Left colon (tissue), 2 donors: ENCODE measurements at places on chromosomes 5 and 9. TPM values are rescaled to one million over a fixed set of nuclear protein-coding genes. Genes with fewer than 3 reads are reported as not detected.

Gene GABBR2
- not detected for total RNA-seq

Gene PDE6A
- 4.2 TPM for total RNA-seq

Gene OBP2B
- not detected for total RNA-seq

Gene SOX30
- total RNA-seq = 0.28 TPM

Gene ELAVL2
- total RNA-seq = 0.47 TPM

Gene TMEM171
- total RNA-seq = 77.4 TPM

Gene PCDHA2
- total RNA-seq = not detected

Gene PCDHB10
- 0.56 TPM for total RNA-seq

Gene SLC6A19
- total RNA-seq = 72.5 TPM

Gene PITX1
- total RNA-seq = 12.3 TPM

Gene SPINK13
- not detected for total RNA-seq

GRCh38 chr9:91458906-91459305, 35.3 kb upstream of the NFIL3 start:
- DNase-seq = no peak

- DNase-seq = no peak
Observed at GRCh38 chr5:159156426-159157238, 52.7 kb downstream of the RNF145 start.

DNA sequence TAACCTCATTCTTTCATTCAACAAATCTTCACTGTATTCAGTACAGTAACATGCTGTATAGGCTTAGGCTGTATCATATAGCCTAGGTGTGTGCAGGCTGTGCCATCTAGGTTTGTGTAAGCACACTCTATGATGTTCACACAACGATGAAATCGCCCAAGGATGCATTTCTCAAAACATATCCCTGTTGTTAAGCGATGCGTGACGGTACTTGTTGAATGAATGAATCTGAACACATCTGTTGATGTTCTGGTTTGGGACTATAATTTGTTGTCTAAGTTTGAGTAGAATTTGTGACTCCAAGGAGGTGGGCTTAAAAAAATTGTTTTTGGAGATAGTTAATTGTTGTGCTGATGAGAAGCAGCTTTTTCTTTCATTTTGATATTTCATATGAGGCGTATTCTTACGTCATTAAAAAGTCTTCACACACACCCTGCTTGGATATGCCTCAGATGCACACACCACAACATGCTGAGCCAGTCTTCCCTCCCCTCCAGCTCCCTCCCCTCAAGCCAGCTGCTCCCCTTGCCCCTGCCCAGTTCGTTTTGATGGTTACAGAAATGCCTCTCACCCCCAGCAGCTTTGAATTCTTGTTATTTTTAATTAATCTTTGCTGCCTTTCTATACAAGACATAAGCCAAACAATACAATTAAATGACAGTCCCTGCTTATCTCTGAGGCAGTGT, 5.5 kb upstream of the PSAT1 start:
- no peak for DNase-seq

DNA sequence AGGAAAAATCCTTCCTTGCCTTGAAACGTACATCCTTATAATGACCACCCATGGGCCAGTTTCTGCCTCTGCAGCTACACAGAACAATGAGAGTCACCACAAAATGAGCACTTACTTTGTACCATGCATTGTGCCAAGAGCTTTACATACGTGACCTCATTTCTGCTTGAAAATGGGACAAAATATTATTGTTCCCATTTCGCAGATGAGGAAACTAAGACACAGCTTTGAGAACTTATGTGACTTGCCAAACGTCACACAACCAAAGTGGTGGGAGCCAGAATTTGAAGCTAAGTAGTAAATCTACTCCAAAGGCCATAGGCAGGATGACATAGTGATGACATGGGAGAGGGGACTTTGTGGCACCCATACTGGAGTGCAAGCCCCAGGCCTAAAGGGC, 34.8 kb upstream of the GRPEL2 start:
- DNase-seq = no peak

- DNase-seq = no peak
Observed at GRCh38 chr9:105191508-105192121, 52.8 kb upstream of the SLC44A1 start.

GRCh38 chr5:40497573-40497972, 182.1 kb upstream of the PTGER4 start:
- no peak for DNase-seq

DNA sequence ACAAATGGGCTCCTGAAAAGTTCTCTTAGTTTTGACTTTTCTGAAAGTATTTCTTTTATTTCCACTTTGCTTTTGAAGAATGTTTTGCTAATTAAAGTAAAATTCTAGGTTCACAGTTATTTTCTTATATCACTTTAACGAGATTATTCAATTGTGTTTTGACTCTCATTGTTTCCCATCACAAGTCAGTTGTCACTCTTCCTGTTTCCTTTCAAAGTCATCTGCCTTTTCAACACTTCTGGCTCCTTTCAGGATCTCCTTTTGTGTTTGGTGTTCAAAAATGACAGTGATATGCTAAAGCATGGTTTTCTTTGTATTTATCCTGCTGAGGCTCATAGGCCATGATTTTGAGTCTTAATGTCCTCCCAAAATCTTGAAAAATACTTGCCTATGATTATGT, 235.4 kb upstream of the TAS2R1 start:
- DNase-seq = no peak

DNA sequence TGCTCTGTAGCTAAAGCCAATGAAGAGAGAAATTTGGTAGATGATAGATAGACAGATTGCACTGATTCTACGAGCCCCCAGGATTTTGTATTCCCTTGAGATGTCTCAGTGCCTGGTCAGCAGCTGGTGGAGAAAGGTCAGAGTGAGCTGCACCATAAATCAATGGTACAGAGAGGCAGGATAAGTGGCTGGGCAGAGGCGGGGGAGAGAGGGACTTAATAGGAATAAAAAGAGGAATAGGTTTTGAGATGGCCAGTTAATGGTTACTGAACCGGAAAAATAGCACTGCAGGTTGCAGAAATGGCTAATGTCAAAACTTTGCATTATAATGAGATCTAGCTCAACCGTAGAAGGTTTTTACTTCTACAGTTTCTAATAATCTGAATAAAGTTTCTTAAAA, 47.9 kb upstream of the SLC12A2 start:
- no peak for DNase-seq

GRCh38 chr5:132901036-132901435, 27.6 kb downstream of the LEAP2 start:
- DNase-seq = no peak

GRCh38 chr5:168066536-168067208, 224.8 kb upstream of the WWC1 start:
- no peak for DNase-seq

DNA sequence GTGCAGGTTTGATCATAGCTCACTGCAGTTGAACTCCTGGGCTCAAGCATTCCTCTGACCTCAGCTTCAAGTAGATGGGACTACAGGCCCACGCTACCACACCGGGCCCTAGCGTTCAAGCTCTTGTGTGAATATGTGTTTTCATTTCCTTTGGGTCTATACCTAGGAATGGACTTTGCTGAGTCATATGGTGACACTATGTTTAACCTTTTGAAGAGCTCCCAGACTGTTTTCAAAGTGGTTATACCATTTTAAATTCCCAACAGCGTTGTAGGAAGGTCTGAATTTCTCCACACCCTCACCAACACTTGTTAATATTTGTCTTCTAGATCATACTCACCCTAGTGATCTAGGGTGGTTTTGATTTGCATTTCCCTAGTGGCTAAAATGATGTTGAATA, 33.5 kb downstream of the FAF2 start:
- no peak for DNase-seq

GRCh38 chr5:180592176-180592575, 877 bp upstream of the SCGB3A1 start:
- no peak for DNase-seq

DNA sequence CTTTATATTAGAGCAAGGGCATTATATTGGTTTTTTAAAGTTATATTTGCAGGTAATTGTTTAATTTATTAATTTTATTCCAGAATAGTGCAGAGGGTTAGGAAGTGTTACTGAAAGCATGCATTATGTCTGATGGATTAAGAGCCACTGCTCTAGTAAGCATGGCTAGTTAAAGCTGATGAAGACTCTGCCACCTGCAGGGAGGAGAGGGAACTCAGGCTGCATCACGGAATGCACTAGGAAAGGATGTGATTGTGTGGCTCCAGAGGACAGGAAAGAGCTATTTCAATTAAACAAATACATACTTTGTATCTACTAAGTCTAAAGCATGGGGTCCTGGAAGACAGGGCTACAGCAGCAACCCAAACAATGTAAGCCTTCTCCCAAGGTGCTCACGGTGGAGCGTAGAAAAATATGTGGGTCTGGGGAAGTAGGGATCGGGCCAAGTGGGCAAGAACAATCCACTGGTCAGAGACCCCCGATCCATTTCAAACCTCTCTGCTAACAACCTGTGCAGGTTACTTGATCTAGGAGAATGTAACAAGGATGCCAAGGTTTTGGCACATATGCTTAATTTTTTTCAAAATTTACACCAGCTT, 15.3 kb upstream of the GRXCR2 start:
- peak; percentile 67 for DNase-seq

DNA sequence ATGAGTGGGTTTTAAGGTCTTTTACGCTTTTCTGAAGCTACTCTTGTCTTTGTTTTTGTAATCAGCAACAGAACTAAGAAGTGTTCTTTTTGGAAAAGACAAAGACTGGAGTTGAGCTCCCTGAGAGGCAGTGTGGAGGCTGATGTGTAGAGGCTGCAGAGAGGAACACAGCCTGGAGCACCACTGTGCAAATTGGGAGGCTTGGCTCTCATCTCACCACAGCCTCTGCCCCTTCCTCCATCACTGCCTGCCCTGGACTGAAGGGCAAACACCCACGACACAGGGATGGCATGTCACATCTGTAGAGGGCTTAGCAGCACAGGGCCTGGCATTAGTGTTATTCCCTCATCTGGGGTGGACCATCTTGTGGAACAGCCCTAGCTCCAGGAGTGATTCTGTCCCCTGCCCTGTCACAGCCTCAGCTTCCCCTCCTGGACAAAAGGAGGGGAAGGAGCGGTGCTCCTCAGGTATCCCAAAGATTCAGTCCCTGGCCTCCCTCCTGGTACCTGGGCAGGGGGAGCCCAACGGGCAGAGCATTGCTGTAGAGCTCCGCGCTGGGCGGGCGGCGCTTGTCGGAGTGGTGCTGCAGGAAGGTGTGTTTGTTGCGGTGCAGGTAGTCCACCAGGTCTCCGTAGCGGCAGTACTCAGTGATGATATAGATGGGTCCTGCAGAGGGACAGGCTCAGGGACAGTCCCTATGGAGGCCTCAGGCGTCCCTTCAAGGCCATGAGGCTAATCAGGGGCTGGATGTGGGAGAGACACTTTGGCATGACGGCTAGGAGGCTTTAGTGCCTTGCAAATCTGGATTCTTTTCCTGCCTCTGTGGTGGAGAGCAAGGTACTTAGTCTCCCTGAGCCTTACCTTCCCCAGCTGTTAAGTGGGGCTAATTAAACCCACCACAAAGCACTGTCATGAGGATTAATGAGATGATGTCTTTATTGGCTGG, 32.8 kb downstream of the PDGFRB start:
- no peak for DNase-seq

GRCh38 chr9:33309903-33310302, 19.6 kb downstream of the NFX1 start:
- no peak for DNase-seq

DNA sequence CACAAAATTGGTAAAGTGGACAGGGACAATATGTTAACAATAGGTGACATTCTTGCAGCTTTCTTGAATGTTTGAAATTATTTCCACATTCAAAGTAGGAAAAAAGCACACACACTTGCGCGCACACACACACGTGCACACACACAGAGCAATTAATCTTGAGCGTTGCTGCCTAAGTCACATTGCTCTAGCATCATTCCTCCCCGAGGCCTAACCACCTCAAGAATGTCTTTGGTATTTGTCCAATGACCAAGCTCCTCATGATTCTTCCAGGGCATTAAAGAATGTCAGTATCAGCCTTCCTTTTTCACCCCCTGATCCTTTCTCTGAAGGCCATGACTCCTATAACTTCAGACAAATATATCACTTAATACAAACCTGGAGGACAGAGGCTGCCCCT, 198.1 kb downstream of the NPR3 start:
- DNase-seq = no peak

GRCh38 chr9:136545965-136546696, at the start of gene NOTCH1:
Gene NOTCH1, minus strand, starts transcription at chr9:136546048. Its CDS starts 262 bp downstream, at chr9:136545786.
- DNase-seq = peak; percentile 94

GRCh38 chr5:58259685-58260152, 200.2 kb downstream of the PLK2 start:
- no peak for DNase-seq

DNA sequence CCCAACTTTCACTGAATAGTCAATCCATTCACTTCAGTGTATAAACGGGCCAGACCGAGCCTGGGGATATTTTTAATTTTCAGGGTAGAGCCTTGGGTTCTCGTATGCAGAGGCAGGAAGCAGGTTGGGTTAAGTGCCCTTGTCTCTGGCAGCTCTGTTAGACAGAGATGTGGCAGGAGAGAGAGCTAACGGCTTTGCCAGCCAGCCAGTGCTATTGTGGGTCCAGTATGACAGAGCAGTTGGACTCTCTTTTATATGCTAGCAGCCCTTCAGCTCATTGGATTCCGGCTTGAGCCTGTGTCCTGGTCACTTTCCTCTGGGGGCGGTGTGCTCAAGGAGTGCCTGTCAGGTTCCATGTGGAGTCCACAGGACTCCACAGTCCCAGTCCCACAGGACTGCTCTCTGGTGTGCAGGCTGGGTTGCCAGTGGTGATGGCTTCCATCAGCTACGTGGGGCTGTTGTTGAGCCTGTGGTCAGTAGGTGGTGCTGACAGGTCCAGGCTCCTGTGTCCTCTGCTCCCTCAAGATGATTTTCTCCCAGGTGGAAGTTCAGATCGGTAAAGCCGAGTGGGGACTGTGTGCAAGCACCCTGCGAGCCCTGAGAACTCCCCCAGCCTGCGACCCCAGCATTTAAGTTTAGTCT, 14.3 kb downstream of the CLTA start:
- DNase-seq = no peak

DNA sequence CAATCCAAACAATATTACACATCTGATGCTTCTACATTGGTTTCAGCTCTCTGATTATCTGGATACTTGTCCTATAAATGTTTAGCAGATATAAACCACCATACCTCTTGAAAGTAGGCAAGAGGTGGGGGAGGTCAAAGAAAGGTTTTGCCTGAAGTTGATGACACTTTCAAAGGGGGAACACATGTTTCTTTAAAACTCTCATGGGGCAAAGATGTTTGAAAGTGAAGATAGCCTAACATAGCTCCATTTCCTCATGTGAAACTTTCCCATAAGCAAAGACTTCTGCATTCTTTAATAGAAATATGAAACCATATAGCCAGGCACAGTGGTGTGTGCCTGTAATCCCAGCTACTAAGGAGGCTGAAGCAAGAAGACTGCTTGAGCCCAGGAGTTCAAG, 62.1 kb downstream of the CETN3 start:
- DNase-seq = no peak

DNA sequence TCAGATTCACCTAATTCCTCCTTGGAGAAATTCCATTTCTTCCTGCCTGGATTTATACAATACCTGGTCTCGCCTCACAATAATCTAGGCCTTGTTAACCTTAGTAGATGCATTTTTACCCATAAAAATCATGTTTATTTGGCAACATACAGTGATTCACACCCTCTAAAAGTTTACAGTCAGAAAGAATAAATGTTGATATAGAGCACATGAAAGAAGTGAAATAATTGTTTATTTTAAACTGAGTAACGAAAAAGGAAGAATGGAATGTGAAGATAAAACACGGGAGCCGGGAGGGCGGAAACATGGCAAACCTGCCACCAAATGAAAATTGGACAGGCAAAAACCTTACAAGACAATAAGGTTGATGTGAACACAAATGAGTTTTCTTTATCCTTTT, 28.9 kb upstream of the KCNN2 start:
- DNase-seq = no peak
